ENCODE measurements at places on chromosomes 12 and 14.

- no peak for DNase-seq
These were observed 122.0 kb upstream of the FRMD6 start for GRCh38 chr14:51529736-51530135.

- DNase-seq, result no peak
These were observed 476.2 kb downstream of the FSCB start for GRCh38 chr14:44030831-44031383.

DNA sequence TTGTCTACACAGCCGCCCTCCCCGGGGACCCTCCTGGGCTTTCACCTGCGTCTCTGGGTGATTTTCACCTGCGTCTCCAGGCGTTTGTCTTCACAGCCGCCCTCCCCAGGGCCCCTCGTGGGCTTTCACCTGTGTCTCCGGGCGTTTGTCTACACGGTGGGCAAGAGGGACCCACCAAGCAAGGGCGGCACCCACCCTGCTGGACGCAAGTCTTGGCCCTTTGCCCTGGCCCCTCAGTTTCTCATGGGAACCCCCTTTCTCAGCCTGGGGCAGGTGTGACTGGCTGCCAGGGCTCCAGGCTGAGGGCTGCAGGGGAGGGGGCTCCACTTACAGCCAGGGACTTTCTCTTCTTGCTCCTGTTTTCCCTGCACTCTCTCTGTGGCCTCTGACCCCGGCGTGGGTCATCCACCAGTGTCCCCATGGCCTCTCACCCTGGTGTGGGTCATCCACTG is 68.6 kb upstream of the GALNT9 start:
- no peak for DNase-seq

GRCh38 chr12:80068173-80068572 is 31.2 kb upstream of the OTOGL start:
- DNase-seq, result no peak

GRCh38 chr12:25789541-25789944 is 168.9 kb upstream of the RASSF8 start:
- no peak for DNase-seq

- no peak for DNase-seq
These were observed 140.4 kb downstream of the EFCAB11 start for GRCh38 chr14:89814126-89814525.

DNA sequence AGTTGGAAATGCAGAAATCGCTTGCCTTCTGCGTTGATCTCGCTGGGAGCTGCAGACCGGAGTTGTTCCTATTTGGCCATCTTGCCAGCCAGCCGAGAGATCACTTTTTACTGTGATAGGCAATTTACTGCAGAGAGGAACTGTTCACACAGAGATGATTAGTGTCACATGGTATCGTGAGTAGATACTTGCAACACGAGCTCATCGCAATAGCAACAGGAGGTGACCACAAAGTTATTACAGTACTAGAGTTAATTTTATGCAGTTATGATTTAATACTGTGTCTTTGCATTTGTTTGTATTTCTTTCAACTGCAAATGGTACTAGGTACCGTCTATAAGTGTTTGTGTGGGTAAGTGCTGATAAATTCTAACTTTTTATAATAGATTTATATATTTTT is 27.8 kb downstream of the NOPCHAP1 start:
- DNase-seq, result no peak

DNA sequence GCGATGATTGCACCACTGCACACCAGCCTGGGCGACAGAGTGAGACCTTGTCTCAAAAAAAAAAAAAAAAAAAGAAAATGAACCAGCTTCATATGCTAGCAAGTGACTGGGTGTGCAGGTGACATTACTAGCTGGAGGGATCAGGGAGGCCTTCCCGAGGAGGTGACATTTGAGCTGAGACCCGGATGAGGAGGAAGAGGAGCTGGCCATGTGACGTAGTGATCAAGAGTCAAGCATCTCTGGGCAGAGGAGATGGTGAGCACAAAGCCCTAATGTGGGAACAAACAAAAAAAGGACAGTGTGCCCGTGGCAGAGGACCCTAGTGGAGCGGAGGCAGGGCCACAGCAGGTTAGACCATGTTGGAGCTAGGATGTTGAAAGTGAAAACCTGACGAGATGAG is 3.5 kb upstream of the PTPN6 start:
- DNase-seq, result no peak

DNA sequence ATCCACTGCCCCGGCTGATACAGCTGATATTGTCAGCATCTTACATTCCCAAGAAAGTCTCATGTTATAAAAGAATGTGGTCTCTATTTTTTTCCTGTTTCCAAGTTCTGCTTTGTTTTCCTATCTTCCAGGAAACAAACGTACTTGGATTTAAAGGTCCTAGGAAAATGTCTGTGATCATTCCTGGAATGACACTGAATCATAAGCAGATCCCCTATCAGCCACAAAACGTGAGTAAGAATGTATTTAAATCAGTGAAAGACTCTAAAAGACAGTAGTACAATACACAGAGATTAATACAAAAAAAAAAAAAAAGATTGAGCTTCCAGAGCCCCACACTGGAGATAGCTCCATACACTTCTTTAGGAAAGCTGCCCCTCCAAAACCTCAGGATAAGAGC is 21.7 kb upstream of the TEAD4 start:
- DNase-seq, result no peak

DNA sequence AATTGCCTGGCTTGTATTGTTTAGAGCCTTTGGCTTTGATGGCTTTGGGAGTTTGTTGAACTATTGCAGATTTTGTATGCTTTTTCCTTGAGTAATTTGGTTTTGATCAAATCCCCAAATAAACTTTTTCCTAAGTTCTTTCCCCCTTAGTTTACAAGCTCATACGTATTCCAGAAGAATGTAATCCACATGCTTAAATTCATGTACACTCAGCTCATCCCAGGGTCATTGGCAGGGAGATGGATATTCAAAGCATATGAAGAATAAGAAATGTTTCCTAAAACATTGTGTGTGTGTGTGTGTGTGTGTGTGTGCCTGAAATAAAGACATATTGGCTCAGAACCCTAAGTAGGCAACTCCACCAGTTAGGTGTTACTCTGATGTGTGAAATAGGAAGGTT is 89.4 kb downstream of the TMEM30B start:
- no peak for DNase-seq

- DNase-seq, result no peak
These were observed 2.3 kb upstream of the GARIN2 start for GRCh38 chr14:67186789-67187584.

GRCh38 chr12:89529738-89530137 is 3.9 kb upstream of the POC1B start:
- DNase-seq, result no peak

- peak; percentile 85 for DNase-seq
These were observed 4.4 kb upstream of the TNFAIP2 start for GRCh38 chr14:103118663-103119404.

DNA sequence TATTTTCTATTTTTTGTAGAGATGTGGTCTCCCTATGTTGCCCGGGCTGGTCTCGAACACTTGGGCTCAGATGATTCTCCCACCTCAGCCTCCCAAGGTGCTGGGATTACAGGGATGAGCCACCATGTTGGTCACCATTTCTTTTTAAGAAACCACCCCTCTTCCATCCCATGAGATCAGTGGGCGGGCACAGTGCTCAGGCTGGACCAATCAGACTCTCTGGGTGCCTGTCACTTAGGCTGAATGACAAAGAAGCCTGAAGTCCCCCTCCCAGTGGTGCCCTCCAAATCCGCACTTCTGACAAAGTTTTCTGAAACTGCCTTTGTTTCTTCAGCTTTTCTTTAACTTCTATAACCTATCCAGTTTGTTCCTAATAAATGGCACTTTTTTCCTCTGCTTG is 48.2 kb downstream of the CALM1 start:
- no peak for DNase-seq

DNA sequence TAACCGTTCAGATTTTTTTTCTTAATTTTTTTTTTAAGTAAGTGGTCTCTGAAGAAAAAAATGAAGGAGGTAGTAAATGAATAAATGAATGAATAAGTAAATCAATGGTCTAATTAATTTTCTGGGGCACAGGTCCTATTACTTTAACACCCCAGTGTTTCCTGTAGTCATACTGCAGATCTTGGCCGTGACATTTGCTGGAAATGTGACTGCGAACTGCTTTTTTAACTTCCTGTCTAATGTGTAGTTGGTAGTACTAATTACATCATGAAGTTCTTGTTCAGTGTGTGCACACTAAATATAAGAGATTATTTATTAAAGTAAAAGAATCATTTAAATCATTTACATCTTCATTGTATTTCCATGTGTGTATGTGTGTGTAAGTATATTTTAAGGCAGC is 45.4 kb downstream of the AEBP2 start:
- DNase-seq, result no peak

GRCh38 chr12:107439026-107439738 is 246.4 kb upstream of the PWP1 start:
- no peak for DNase-seq

DNA sequence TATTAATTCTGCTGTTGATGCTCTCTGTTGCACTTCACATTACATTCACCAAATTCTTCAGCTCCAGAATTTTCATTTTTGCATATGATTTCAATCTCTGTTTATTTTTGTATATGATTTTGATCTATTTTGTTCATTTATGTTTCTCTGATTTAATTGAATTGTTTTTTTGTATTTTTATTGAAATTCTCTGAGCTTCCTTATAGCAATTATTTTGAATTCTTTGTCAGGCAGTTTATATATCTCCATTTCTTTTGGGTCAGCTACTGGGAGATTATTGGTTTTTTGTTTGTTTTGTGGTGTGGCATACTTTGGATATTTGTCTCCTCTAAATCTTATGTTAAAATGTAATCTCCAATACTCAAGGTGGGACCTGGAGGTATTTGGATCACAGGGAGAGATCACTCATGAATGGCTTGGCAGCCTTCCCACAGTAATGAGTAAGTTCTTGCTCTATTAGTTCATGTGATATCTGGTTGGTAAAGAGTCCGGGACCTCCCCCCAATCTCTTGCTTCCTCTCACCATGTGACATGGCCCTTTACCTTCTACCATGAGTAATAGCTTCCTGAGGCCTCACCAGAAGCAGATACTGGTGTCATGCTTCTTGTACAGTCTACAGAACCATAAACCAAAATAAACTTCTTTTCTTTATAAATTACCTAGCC is 8.7 kb upstream of the TCL1A start:
- no peak for DNase-seq

DNA sequence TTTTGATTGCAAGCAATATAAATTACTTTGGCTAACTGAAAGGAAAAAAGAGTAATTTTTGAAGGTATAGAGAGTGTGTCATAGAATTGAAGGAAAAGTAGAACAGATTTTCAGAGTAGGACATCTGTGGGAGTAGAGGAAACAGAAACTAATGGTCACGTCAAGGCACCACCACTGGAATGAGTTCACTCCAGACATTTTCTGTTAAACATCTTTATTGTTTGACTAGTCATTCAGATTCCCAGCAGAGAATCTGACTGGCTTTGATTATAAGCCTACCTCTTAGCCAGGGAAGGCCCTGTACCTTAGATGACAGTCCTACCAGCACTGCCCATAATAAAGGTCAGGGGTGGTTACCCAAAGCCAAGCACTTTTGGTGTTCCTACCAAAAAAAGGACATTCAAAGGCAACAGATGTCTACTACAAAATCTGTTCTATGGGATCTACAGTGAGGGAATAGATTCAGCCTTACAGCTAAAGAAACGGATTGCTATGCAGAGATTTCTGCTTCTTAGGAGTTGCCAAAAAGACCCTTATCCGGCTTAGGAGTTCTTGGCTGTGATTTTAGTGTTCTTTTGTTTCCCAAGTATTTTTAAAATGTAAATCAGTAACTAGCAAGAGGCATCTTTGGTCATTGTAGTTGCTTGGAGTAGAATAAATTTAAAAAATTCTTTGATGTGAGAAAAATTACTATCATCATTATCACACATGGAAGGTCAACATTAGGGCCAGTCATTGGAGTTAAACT is 410.8 kb downstream of the RAD51B start:
- no peak for DNase-seq

- DNase-seq, result no peak
These were observed 164.9 kb downstream of the PHETA1 start for GRCh38 chr12:111203969-111204368.

DNA sequence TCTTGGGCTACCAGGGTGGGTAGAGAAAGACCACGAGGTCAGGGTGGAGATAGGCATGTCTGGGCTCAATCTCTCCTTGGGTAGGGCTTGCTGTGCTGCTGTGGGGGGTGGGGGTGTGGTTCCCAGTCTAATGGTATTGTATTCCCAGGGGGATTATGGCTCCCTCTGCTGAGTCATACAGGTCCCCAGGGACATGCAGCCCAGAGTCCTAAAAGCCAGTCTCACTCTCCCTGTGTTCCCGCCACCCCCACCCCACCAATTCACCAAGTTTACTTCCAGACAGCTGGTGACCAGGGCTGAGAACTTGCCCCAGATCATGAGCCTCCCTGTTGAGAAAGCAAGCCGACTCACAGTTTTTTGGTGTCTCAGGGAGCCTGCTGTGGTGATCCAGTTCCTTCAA is 367.6 kb downstream of the C12orf75 start:
- no peak for DNase-seq

- peak; percentile 1 for DNase-seq
These were observed 37.2 kb upstream of the YY1 start for GRCh38 chr14:100201701-100202100.

GRCh38 chr12:109727746-109728726 is 14.4 kb downstream of the FAM222A start:
- DNase-seq, result no peak

DNA sequence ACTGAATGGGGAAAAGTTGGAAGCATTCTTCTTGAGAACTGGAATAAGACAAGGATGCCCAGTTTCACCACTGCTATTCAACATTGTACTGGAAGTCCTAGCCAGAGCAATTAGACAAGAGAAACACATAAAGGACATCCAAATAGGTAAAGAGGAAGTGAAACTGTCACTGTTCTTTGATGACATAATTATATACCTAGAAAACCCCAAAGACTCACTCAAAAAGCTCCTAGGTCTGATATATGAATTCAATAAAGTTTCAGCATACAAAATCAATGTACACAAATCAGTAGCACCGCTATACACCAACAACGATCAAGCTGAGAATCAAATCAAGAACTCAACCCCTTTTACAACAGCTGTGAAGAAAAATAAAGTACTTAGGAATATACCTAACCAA is 157.3 kb upstream of the DDHD1 start:
- DNase-seq, result no peak

DNA sequence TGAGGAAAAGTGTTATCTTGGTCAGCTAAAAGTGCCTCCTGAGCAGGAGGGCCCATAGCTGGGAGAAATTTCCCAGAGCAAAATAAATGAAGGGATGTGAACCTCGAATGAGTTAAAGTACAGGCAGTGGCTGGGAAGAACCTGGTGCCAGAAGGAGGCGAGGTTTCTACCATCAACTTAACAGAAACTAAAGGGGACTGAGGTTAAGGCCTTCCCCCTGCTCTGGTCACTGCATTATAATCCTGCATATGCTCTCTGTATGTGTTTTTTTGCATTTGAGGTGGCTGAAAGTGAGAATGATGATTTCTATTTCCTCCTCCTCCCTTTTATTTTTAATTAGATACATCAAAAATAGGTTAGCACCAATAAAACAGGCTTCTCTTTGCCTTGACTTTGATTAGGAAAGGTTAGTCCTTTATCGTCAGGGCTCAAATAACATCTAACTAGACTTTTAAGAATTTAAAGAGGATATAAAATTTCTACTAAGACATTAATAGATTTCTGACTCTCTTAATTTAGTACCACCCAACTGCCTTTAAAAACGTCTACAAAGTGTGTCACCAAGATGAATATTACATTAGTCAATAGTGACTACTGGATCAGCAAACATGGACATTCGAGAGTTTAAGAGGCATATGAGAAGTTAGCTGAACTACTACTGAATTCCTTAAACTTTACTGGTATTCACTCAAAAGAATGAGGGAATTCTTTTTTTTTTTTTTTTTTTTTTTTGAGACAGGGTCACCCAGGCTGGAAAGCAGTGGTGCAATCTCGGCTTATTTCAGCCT is 49.2 kb downstream of the GALNT4 start:
- DNase-seq, result no peak

Data from heart left ventricle (tissue), 16 donors.